ENCODE measurements at places on chromosomes 11 and 22. TPM values are rescaled to one million over a fixed set of nuclear protein-coding genes. Genes with fewer than 3 reads are reported as not detected.

Gene CECR2
- total RNA-seq = 0.10 TPM

Gene OR4C12
- not detected for total RNA-seq

Gene PLEKHB1
- total RNA-seq = 1.3 TPM

Gene CNIH2
- total RNA-seq = 2.6 TPM

Gene B4GAT1
- total RNA-seq = 14.8 TPM

Gene RASL10A
- 0.38 TPM for total RNA-seq

Gene RAB38
- 0.98 TPM for total RNA-seq

Gene C11orf97
- not detected for total RNA-seq

Gene PHETA2
- not detected for total RNA-seq

Gene VPREB1
- total RNA-seq = not detected
